Thoracic aorta endothelial cell (primary cell): ENCODE measurements at places on chromosomes 2 and 18. TPM values are rescaled to one million over a fixed set of nuclear protein-coding genes. Genes with fewer than 3 reads are reported as not detected.

Gene FN1
- 1,060 and 2,196 TPM in 2 replicates for total RNA-seq

Gene UPP2
- not detected in 2 replicates for total RNA-seq

Gene ATOH8
- 5.4 and 9.8 TPM in 2 replicates for total RNA-seq

Gene SPDYA
- 1.5 and 2.7 TPM in 2 replicates for total RNA-seq

Gene KIDINS220
- total RNA-seq, result 72.3 and 91.6 TPM in 2 replicates
